ENCODE measurements at places on chromosomes 5 and 9.

DNA sequence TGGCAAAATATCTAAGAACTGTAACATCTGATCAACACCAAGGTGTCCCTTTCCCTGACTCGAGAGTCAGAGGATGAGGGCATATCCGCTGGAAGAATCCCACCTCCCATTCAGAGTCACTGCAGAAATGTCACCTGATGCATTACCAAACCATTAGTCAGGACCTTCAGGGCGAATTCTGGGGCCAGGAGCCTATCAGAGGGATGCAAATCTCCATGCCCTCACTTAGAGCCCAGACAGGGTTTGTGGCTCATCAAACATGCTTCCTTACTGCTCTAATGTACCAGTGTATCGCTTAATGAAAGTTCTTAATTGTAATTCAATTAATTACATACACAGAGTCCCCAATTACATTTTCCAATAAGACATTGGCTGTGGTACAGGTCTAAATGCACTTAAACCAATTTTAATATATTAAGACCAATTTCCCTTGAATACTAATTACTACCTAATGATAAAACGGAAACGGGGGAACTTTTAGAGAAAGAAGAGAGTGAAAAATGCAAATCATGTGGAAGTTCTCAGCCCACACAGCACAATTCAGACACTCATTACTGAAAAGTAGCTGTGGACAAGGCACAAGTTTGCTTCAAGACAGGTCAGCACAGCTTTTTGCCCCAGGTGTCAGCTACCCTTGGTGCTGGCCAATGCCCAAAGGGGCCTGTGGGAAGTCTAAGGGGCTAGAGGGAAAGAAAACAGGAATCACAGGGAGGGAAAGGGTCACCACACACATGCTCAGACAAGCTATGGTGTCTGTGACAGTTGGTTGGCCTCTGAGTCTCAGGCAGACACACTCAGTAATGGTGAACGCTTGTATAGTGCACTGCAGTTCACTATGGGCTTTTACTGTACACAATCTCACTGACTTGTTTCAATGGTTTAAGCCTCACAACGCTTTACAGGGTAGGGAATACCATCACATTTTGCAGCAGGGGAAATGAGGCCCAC, 211.6 kb downstream of the MAPKAP1 start:
- DNase-seq, result no peak

- no peak for DNase-seq
Observed at GRCh38 chr5:67003685-67003934, 193.0 kb downstream of the CD180 start.

DNA sequence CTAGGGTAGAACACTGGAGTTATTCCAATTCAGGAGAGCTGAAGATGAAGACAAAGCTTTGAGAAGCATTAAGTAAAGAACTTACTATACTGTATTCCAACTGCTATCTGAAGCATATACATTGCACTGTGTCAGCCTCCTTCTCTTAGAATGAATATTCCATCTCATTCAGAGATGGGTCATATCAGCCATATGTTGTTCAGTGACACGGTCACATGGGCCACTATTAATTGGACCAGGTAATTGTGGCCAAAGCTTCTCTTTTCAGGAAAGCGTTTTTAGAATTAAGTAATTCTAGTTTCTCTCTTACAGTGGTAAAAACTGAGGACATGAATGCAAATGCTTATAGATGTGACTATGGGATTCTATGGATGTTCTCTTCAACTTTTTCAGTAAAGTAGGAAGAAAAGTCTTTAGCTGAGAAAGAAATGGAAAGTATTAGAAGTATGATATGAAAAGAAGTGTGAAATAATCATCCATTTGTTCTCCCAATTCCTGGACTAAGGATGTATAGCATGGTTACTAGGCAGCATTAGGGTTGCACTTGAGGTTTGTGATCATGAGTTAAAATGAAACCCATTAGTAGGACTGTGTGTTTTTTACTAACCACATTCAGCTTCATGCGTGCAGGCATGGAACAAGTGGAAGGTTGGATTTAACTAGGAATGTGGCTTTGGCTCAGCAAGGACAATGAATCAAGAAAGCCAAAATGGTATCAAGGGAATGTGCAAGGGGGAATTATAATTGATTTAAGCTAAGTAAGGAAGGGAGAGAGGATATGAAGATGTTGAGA, 40.9 kb downstream of the CETN3 start:
- DNase-seq, result no peak

GRCh38 chr5:22053195-22053594, 799.9 kb downstream of the CDH12 start:
- no peak for DNase-seq

- DNase-seq, result peak; percentile 48
Observed at GRCh38 chr5:66440202-66440680, 156.0 kb upstream of the MAST4 start.

- DNase-seq, result no peak
Observed at GRCh38 chr9:104838958-104839357, 75.0 kb downstream of the NIPSNAP3B start.

DNA sequence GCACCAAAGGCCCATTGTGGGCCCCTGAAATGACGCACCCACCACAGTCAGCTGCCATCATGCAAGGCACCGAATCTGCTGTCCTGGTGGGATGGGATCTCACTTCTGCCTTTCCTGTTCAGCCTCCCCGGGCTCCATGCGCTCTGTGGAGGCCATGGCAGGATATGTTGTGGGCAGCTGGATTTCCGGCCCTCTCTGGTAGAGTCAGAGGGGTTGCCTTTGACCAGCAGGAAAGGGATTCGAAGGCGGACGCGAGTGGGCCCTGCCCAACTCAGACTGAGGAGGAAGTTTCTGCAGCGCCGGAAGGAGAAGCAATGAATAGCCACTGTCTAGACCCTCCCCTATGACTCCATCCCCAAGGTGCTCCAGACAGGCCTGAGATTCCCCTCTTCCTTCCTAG, 35.5 kb downstream of the GADD45G start:
- no peak for DNase-seq

DNA sequence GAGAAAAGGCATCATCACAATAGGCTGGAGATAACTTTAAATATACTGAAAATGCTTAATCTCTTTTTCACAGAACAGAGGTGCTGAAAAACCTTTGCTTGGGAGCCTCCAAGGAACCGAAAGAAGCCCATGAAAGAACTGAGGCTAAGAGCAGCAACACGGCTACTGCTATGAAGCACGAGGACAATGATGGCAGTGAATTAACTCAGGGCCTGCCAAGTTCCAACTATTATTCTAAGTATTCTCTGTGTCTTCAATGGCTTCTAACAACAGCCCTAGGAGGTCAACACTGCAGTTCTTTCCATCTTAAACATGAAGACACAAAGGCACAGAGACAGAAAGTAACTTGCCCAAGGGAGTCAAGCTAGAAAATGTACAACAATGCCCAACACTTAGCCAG, 293.0 kb upstream of the DAP start:
- DNase-seq, result no peak

DNA sequence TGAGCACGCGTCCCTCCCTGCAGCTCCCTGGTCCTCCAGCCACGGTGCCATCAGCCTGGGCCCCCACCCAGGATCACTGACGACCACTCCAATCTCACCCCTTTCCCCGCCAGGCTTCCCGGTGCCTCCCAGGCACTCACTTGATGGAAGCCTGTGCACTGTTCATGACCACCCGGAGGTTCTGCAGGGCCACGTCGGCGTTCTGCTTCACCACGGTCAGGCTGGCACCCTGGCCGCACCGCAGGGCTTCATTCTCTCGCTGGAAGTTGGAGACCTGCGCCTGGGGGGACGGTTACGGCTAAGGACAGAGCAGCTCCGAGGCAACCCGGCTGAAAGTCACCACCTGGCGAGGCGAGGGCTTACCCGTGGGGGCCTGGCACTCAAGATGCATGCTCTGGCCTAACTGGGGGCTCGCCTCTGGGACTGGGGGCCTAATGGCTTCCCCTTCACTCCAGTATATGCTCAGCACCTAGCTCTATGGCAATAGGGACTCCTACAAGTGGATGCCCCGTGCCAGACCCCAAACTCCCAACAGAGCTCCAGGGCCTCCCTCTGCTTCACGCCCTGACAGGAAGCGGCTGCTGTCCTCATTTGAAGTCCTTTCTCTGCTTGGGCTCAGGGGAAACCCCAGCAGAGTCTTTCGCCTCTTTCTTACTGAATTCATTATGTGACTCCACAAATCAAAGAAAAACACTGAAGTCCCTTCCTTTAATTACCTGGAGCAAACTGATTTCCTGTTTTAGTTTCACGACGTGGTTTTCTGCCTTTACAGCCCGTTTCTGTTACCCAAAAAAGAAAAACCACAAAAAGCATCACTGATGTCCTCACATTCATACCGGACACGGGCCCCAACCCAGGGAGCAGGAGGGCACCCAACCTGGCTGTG, 4.2 kb upstream of the SNAPC4 start:
- peak; percentile 54 for DNase-seq

DNA sequence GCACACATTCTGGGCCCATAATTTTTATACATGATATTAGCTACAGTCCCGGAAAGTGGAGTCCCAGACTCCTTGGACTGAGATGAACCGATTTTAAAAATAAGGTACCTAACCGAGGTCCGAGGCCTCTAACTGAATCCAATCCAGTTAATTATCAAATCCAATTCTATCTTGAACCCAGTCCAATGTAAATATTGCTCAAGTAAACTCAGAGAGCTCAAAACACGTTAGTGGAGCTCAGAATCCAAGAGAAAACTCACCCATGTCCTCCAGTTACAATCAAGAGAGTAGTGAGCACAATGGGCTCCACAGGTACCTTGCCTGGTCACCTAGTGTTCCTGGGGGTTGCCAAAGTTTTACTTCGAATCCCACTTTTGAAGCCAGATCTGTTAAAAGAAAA, 37.9 kb upstream of the DIRAS2 start:
- no peak for DNase-seq

DNA sequence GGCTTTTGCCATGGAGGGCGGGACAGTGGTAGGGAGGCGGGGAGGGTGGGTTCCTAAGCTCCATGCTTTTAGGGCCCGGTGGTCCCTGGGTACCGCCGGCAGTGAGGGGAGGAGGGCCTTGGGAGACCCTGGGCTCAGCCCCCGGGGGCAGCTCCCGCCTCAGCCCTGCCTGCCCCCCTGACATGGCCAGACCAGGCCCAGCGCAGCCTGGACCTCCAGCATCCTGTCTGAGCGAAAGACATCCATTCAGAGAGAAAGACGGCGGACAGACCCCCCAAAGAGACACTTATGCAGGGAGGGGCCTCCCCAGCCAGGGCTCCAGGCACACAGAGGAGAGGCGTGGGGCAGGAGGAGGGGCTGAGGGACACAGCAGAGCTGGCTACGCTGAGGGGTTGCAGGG, 45.3 kb downstream of the KCNT1 start:
- DNase-seq, result no peak

GRCh38 chr5:81837667-81838306, 86.9 kb upstream of the SSBP2 start:
- DNase-seq, result no peak

- no peak for DNase-seq
Observed at GRCh38 chr5:21121213-21121612, 1133.2 kb upstream of the CDH18 start.

DNA sequence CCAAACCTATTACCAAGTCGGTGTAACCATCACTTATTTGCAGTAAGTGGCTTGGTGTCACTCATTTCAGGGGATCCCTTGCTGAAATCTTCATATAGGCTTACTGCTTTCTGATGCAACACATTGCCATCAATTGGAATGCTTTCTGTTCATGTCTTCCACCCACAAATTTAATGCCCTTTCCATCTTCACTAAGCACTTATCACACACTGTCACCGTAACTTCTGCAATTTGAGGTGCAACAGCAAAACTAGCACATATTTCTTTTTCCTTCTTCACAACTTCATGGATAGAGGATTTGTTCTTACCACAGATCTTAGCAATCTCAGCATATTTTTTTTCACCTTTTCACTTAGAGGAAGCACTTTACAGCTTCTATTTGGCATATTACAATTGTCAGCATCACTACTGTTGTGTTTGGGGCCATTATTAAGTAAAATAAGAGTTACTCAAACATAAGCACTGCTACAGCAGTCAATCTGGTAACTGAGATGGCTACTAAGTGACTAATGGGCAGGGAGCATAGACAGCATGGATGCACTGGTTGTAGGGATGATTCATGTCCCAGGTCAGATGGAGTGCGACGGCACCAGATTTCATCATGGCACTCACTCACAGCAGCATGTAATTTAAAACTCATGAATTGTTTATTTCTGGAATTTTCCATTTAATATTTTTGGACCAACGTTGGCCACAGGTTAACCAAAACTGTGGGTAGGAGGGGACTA, 70.1 kb downstream of the PIP5K1B start:
- DNase-seq, result no peak

- DNase-seq, result peak; percentile 62
Observed at GRCh38 chr9:21031091-21031807, at the start of gene HACD4. TSS of gene HACD4 (minus strand) at chr9:21031640. CDS start at chr9:21031590, 50 bp downstream.

DNA sequence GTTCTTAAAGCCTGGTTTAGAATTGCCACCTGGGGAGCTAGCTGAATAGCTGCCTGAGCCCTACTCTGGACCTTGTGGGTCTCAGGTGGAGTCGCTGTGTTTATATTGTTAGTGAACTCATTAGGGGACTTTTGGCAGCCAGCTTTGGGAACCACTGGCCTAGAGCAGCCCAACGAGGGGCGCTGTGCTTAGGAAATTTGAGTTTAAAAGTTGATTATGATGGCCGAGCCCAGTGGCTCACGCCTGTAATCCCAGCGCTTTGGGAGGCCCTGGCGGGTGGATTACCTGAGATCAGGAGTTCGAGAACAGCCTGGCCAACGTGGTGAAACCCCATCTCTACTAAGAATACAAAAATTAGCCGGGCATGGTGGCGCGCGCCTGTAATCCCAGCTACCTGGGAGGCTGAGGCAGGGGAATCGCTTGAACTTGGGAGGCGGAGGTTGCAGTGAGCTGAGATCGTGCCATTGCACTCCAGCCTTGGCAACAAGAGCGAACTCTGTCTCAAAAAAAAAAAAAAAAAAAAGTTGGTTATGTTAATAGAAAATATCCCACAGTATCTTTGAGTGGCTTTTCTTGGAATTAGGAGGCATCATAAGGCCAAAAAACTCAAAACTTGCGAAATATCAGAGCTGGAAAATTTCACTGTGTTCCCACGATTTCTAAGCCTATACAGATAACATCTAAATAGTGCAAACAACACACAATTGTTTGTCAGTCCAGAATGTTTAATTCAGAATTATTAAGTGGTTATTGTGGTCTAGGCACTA, 809 bp downstream of the MCCC2 start:
- DNase-seq, result no peak

GRCh38 chr5:73201547-73202513, 28.8 kb downstream of the TMEM174 start:
- peak; percentile 68 for DNase-seq

- DNase-seq, result no peak
Observed at GRCh38 chr5:170238456-170239196, 5.8 kb downstream of the C5orf58 start.

DNA sequence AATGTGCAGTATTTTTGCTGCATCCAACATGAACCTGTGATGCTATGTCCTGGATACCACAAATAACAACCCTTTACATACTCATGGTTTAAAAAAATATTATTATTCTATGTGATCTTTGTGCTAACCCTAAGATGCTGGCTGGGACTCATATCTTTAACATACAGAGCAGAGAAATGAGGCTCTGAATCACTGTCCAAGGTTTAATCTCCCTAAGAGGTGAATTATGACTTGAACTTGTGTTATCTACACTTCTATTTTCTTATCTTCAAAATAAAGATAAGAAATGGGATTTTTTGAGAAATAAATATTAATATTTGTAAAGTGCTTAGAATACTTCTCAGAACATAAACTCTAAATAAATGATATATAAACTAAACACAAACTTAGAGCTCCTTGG, 68.8 kb upstream of the GRIA1 start:
- no peak for DNase-seq

GRCh38 chr5:72363166-72363802, 43.1 kb downstream of the PTCD2 start:
- DNase-seq, result no peak

Measured in stimulated activated CD4-positive, alpha-beta T cell treated with anti-CD3 and anti-CD28 coated beads, Interleukin-1b, Interleukin-23, amount 100 ng/mL, for 48 hours (primary cell).